T-helper 22 cell (primary cell): ENCODE measurements at places on chromosomes 5 and 9.

GRCh38 chr9:8208465-8208864 is 408.9 kb upstream of the DMAC1 start:
- DNase-seq = no peak

DNA sequence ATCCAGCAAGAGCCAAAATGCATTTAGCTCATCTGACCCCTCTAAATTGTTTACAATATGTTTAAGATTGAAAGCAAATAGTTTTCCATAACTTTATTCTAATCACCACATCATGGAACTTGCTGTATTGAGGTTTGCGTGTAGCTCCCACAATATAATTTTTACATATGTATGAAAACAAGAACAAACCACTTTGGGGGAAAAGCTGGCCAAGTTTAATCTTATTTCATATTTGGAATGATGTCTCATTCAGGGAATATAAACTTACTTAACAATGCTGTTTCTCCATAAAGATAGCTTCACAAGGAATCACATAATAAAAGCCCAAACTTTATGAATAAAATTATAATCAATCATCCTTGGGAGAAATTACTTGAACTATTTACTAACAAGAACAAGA is 194.6 kb upstream of the PCSK5 start:
- DNase-seq = no peak

DNA sequence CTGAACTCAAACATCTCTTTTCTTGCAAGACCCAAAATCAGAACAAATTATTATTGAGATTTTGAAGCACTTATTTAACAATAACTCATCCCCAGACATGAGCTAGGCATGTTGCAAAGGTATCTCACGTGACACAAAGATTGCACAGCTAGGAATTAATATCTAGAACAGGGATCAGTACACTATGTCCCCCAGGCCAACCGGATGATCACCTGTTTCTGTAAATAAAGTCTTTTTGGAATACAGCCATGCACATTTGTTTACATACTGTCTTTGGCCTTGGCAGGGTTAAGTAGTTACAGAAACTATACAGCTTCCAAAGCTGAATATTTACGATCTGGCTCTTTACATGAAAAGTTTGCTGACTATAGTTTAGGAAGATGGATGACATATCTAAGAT is 287.7 kb downstream of the ACTL7B start:
- no peak for DNase-seq

- no peak for DNase-seq
These were observed 148.7 kb upstream of the GDNF start for GRCh38 chr5:37988454-37989046.

GRCh38 chr5:141199359-141200235 is at the start of gene PCDHB11:
PCDHB11 (plus strand) TSS chr5:141199627; CDS start chr5:141199775, 148 bp downstream.
- no peak for DNase-seq

DNA sequence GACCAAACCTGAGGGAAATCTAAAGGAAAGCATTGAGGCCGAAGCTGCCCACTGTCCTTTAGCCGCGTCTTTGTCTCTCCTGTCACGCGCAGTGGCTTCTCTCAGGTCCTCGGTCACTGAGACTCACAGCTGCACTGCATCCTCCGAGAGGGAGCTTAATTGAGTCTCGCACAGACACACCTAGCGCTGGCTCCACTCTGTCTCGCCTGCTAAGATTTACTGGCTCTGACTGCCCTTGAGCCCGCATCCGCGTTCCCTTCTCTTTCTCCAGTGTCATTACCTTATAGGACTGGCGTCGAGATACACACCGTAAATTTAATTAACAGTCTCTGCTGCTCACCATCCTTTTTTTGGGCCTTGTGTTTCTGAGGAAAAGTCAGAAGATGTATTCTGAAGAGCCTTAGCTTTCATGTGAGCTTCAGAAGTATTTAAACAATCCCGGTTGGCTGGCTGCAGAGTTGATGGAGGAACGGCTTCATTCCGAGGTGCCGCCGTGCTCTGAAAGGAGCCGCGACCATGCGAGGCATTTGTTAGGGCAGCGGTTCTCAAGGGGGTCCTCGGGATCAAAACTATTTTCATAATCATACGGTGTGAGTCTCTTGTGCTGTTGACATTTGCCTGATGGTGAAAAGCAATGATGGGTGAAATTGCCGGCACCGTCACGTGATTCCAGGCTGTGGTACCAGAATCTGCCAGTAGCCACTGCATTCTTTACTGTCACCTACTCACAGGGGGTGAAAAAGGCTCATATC is 58.3 kb downstream of the GPR107 start:
- no peak for DNase-seq

- no peak for DNase-seq
These were observed 8.1 kb downstream of the MTMR12 start for GRCh38 chr5:32304622-32305021.

DNA sequence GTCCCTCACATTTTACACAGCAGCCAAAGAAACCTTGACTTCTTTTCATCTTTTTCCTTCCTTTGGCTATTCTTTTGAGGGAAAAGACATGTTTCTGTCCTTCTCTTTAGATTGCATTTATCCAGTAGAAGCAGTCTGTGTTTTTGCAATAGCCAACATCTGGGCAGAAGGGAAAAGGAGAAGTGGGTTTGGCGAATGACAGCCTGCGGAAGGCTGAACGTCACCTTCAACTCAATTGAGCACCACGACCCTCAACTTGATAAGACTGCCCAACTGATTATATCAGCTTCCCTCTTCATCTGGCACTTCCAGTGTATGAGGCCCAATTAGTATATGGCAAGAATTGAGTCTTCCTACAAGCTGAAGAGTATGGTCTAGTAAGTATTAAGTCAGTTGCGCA is 1997.6 kb upstream of the WWC1 start:
- no peak for DNase-seq

GRCh38 chr5:32443541-32444430 is 754 bp downstream of the ZFR start:
- DNase-seq = peak; percentile 39

DNA sequence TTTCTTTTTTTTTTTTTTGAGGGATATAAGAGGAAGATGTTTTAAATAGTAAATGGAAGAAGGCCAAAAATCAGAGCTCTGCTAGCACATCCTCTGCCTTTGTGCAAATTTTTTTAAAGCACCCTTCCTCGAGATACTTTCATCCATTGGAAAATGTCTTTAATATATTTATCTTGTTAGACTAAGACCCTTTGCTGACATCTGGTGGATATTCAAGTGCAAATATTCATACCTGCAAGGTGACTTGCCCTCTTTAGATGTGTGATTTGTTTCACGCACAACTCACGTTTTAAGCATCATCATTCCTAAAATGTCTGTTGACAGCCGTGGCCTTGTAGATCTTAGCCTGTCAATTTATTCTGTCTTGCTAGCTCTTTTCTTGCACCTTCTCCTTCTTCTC is 258.5 kb downstream of the AGTPBP1 start:
- DNase-seq = no peak

DNA sequence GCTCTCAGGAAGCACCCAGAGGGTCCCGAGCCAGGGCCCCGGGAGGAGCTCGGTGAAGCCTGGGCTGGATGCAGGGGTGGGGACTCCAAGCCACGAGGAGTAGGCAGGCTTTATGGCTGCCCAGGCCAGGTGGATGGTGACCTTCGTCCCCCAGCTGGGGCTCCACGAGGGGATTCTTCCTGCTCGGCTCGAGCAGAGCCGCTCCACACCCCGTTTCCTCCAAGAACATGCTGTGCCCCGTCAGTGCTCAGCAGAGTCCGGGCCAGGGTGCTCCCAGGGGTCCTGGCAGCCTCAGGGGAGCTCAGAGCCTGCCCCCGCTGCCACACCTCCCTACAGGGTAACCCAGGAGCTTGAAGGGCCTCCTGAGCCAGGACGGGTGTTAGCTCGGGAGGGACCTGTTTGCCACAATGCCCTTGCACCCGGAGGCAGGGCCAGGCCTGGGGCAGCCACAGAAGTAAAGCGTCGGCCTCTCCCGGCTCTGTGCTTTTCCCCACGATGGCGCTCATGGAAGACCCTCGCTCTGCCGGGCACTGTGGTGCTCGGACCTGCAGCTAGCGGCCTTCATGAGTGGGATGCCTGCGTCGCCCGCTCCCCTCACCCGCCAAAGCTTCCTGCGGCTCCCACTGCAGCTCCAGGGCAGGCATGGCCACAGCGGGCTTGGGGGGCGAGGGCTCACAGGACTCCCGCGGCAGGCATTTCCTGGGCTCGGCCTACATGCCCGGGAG is 86.8 kb downstream of the KCNT1 start:
- DNase-seq = no peak

GRCh38 chr5:124372457-124372856 is 374.0 kb downstream of the ZNF608 start:
- no peak for DNase-seq

DNA sequence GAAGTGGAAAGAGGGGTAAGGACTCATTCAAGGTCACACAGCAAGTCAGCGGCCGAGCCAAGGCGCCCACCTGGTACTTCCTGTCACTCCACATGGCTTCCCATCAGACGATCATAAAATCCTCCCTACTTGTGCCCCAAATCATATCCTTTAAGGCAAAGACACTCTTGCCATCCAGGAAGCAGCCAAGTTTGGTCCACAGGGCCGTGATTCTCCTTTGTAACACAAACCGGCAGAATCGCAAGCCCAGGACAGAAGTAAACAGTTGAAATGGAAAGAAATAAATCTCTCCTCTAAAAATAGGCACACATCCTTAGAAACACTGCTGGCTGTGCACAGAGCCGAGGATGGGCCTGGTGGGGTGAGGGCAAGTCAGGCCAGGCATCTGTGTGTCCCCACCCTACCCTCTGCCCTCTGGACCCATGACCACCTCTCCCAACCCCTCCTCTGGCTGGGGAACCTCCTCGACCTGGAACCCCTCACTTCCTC is 30.5 kb downstream of the TMOD1 start:
- no peak for DNase-seq

- DNase-seq = no peak
These were observed 43.7 kb downstream of the STK10 start for GRCh38 chr5:172144291-172144815.

DNA sequence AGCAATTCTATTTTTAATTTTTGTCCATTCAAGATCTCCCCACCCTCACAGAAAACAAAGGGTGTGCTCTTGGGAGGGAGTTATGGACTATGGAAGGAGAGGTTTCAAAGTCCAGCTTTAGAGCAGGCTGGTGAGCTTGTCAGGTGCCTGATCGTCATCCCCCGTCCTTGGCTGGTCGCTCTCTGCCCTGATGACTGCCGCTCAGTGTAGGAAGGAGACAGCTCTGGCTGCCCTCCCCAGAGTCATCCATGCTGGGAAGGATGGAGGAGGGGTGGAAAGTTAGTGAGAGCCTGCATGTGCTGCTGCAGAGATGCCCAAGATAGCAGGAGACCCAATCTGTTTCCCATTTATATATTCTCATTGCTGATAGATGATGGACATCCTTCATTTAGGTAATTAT is 96.6 kb downstream of the NLN start:
- no peak for DNase-seq

GRCh38 chr9:128370752-128371629 is at the start of gene URM1:
URM1 (plus strand) TSS chr9:128371374; CDS start chr9:128371381, 7 bp downstream.
- DNase-seq = peak; percentile 95

GRCh38 chr9:133786371-133786753 is 48.2 kb upstream of the SARDH start:
- no peak for DNase-seq

- DNase-seq = no peak
These were observed 75.7 kb downstream of the FBN2 start for GRCh38 chr5:128462330-128462729.
